ENCODE measurements at places on chromosomes 1 and 21.

DNA sequence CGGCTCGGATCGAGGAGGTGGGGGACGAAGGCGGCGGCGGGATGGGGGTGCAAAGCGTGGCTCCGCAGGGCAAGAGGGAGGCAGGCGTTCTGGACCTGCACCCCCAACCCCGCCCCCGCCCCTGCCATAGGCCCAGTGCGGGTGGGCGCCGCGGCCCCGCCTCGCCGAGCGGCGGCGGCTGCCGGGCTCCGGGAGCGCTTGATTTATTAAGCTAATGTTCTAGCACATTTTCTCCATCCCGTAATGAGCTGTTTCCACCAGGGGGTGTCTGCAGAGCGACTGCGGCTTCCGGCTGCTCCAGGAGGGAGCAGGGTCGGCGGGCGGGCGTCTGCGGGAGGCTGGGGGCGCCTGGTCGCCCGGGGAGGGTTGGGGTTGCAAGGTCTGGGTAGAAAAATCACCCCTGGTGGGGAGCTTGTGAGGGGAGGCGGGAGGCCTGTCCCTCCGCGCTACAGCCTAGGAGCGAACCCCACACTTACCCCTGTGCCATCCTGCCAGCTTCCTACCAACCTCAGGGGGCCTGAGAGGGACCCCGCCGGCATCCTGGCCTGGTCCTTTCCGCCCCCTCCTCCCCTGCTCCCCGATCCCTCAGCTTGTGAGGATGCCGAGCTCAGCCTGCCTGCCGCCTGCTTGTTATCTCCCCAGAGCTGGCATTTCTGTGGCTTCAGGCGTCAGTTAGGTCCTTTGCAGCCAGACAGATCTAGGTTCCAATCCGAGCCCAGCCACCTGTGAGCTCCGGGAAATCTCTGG lies 48.5 kb upstream of the ACOT11 start:
- DNase-seq = peak; percentile 72

GRCh38 chr1:37259019-37259418 lies 215.4 kb upstream of the ZC3H12A start:
- DNase-seq = no peak

DNA sequence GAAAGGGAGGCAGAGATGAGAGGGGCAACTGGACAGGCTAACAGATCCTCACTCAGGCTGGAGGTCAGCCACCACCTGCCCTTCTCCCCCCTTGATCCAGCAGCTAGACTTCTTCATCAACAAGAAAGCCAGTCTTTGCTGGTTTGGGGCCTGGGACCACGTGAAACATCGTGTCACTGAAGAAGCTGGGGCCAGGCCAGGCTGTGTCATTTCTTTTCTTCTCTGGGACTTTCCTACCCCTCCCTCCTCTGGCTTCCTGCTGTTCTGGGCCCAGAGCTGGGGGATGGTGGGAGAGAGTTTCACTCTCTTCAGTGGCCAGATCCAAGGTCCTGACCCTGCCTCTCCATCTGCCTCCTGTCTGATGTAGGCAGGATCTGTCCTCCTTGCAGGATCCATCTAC lies 18.1 kb upstream of the SLC26A9 start:
- no peak for DNase-seq

GRCh38 chr1:157509546-157510232 lies 42.6 kb downstream of the FCRL5 start:
- no peak for DNase-seq

- no peak for DNase-seq
Observed at GRCh38 chr1:78040484-78041089, 5.2 kb upstream of the GIPC2 start.

DNA sequence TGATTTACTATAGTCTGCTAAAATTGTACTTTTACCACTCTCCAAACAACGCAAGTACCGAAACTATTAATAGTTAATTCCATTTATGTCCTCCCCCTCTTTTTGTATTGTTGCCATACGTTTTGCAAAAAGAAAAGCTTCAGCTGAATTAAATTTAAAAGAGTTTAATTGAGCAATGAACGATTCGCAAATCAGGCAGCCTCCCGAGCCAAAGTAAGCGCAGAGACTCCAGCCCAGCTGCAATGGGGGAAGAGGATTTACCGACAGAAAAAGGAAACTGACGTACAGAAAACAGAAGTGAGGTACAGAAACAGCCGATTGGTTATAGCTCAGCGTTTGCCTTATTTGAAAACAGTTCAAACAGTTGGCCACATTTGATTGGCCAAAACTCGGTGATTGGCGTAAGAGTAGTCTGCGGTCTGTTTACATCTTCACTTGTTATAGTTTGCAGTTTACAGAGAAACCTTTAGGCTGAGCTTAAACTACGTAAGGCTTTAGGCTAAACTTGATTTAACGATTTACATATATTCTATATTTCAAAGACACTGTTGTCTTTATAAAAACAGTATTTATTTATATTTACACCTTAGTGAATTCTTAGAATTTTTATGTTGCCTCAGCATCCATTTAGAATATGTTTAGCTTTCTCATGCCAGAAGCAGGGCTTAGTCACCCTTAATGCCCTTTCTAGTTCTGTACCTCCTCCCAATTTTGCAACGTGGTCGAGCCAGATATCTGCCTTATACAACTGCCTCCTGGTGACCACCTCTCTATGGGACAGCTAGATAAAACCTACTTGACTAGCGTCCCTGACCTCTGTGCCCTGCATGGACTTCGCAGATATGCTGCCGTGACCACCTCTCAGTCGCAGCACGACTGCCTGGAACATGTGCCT lies 23.8 kb downstream of the CR1 start:
- DNase-seq = no peak

Measured in COR-L47 (cell line).